ENCODE measurements at places on chromosomes 1 and 21.

DNA sequence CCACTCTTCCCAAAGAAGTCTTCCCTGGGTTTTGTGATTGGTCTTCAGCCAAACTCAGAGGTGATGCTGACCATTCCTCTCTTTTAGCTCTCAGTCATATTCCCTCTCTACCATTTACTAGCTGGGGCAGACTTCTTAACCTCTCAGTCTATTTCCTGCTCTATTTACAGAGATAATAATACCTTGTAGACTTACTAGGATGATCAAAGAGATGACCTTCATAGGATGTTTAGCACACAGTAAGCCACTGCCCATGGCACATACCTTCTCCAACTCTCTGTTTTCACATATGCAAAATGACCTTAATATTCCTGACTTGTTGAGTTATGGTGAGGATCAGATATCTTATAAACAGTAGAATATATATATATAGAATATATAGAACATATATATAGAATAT lies 106.2 kb upstream of the L1TD1 start:
- DNase-seq: no peak

DNA sequence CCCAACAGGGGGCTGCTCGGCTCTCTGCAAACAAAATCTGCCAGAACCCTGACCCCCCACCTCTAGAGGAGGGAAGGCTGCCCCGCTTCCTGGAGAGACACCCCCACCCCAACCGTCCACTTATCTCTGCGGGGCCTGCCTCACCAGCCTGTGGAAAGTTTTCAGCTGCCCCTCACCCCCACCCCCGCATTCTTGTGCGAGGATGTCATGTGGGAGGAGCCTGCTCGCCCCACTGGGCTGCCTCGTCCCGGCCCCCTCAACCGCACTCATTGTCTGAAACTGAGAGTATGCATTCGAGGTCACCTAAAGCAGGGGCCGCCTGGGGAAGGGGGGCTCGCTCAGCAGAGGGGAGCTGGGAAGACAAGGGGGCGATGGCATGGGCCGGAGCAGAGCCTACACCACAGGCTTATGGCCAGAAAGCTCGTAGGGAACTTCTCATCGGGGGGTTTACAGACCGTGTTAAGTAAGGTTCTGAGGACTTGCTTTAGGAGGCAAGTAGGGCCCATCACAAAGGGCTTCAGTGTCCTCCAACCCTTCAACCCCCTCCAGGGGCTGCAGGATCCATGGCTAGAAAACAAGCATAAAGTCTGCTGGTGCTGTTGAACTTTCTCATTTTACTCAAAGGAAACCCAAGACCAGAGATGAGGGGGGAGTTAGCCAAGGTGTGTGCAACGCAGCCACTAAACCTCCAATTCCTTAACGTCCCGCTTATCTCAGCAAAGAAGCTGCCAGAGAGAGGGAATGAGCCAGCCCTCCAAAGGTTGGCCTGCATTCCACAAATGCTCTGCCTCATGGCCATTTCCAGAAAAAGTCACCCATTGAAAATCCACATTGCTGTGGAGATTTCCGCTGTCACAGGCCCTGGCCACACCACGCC lies 9.4 kb downstream of the EPHA2 start:
- no peak for DNase-seq

DNA sequence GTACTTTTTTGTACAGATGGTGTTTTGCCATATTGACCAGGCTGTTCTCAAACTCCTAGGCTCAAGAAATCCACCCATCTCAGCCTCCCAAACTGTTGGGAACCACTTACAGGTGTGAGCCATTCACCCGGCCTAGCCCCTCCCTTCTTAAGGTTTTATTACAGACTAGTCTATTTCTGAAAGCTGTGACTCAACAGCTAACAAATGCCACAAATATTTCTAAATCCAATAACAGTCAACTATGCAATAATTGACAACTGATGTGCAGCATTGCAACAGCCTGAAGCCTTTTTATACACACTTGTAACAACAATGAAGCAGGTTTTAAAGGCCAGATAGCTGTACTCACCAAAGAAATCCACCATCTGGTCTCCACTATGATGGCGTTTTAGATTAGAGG lies 51.4 kb downstream of the GRIK1 start:
- DNase-seq: no peak

DNA sequence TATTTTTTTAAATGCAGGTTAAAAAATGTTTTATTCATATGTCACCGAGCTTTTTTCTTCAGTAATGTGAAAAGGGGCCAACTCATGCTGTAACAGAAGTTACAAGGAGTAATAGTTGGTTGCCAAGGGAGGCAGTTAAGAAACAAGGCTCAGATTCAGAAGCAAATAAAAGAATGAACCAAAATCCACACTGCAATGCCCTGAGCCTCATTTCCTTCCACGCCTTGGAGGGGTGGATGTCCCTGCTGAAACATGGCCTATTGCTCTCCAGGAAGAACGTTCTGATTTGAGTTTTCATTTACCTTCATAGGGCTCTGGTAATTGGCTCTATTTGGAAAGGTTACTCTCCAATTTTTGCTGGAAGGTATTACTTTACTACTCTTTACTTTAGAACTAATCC lies 24.4 kb downstream of the ALG14 start:
- no peak for DNase-seq

GRCh38 chr1:65505547-65506300 lies 85.3 kb downstream of the LEPR start:
- DNase-seq: no peak

- DNase-seq: no peak
These were observed 92.9 kb upstream of the PPM1J start for GRCh38 chr1:112807999-112808398.

DNA sequence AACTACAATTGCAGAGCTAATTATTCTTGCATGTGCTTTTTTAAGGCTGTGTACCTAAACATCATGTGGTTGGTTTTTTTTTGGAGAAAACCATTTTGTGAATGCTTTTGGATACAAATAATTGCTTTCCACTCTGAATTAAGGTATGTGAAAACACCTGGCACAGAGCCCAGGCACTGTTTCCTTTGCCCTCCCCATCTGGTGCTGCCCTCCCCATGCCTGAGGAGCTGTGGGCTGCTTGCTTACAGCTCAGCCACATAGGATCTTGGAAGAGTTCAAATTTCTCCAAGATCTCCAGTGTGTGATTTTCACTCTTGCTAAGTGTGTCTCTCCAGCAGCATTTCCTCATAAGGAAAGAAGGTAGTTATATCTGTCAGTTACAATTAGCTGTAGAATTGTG lies 27.8 kb downstream of the DNM3 start:
- DNase-seq: no peak

- DNase-seq: no peak
These were observed 25.7 kb upstream of the ABCG1 start for GRCh38 chr21:42193131-42193671.

DNA sequence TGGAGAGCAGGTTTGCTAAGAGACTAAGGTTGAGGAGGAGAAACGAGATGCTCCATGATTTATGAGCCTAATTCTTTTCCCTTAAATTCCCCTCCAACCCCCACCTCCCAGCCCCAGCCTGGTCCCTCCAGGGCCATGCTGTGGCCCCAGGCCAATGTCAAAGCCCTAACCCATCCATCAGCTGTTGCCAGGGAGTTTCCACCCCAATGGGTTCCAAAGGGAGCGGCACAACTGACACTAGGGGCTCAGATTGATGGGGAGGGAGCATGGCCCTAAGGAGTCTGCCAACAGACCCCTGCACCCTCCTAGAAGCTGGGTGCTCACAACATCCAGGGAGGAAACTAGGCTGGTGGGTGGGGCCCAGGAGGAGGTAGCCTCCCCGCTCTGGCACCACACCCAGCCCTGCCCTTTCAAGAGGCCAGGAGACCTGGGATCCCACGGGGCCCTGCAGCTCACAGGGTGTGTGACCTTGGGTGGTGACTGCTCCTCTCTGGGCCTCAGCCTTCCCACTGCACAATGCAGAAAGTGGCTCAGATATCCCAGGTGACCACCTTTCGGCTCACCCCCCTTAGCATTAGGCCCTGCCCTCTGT lies 12.9 kb downstream of the AHDC1 start:
- DNase-seq: no peak

- DNase-seq: no peak
These were observed 56.6 kb downstream of the RYR2 start for GRCh38 chr1:237098541-237098940.

GRCh38 chr1:234212764-234213657 lies 160.2 kb upstream of the COA6 start:
- no peak for DNase-seq

- no peak for DNase-seq
These were observed 57.9 kb downstream of the CENPF start for GRCh38 chr1:214660900-214661299.

DNA sequence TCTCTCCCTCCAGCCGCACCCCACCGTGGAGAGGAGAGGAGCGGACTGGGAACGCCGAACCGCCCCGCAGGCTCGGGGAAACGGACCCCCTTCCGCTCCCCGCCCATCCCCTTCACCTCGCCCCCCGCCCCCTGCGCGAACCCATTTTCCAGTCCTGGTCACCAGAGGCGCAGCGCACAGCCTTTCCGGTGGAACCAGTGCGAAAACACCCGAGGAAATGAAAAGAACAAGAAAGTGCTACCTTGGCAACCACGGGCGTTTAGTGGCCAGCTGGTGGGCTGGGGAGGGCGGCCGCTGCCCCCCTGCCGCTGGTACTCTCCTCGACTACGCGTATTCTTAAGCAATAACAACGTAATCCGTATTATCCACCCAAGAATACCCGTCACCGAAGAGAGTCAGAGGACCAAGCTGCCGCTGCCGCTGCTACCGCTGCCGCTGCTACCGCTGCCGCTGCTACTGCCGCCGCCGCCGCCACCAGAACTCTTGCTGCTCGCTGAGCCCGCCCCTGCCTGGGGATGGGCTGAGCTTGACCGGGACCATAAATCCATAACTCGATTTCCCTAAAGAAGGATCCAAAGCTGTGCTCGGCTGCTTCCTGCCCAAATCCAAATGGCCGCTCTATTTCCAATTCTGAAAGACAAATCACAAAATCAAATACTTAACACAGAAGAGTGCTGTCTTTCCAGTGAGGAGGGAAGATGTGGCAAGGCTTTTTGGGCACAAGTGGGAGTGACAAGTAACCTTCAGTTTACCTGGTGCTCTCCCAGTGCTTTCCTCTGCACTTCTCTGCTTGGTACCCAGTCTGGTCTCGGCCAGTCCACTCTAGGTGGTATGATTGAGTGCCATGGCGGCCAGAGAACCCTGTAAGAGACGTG lies 125.2 kb upstream of the DPYD start:
- no peak for DNase-seq

GRCh38 chr1:35559317-35559944 lies 1.8 kb downstream of the NCDN start:
- no peak for DNase-seq

- no peak for DNase-seq
These were observed 34.8 kb upstream of the EPS15 start for GRCh38 chr1:51553911-51554310.

DNA sequence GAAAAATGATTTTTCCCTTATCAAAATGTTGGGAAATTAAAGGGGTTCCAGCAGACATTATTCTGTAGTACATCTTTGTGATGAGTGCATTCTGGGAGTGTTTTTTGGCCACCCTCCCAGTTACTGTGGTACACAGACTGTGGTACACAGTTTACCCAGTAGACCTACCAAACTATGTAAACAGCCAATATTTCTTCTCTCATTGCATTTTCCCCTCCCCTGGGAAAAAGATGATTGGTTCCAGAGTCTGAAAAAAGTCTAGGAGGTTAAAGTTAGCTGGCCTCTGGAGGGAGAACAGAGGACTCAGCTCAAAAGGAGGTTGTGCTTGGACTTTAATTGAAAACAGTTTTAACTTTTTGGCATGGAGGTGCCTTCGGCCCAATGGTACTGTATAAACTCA lies 42.5 kb downstream of the PGM1 start:
- no peak for DNase-seq

DNA sequence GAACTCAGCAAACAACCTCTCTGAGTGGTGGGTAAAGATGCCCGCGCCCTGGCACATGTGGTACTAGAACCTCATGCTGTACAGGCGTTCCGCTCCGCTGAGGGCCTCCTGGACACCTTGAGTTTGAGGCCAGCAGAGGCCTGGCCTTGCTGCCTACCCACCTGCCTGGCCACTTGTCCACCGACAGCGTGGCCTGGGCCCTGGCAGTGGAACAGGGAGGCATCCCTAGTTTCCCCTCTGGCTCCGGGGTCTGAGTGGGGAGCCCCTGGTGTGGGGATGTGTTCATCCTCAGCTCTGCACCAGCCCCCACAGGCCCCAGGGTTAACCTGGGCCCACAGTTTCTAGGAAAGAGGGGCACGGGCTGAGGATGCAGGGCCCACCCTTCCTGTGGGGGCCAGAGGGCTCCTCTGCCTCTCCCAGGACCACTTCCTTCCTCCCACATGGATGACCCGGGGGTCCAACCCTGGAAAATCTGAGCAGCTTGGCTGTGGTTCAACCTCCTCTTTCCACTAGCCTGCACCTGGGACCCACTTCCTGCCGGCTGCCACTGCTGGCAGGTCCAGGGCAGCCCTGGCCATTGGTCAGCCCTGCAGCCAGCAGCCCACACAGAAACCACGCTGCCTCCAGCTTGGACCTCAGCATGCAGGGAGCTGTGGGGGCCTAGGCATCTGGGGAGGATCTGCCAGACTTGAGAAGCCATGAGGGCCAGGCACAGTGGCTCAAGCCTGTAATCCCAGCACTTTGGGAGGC lies 53.3 kb upstream of the COL18A1 start:
- no peak for DNase-seq

GRCh38 chr21:29196670-29197191 lies 66.3 kb downstream of the MAP3K7CL start:
- no peak for DNase-seq

DNA sequence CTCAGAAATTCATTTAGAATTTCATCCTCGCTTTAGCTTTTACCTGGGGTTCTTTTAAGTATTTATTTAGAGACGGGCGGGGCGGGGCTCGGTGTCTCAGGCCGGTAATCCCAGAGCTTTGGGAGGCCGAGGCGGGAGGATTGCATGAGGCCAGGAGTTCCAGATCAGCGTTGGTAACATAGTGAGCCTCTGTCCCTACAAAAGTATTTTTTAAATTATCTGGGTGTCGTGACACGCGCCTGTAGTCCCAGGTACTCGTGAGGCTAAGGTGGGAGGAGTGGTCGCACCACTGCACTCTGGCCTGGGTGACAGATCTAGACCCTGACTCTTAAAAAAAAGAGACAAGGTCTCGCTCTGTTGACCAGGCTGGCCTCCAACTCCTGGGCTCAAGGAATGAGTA lies 942 bp upstream of the RSBN1 start:
- no peak for DNase-seq

DNA sequence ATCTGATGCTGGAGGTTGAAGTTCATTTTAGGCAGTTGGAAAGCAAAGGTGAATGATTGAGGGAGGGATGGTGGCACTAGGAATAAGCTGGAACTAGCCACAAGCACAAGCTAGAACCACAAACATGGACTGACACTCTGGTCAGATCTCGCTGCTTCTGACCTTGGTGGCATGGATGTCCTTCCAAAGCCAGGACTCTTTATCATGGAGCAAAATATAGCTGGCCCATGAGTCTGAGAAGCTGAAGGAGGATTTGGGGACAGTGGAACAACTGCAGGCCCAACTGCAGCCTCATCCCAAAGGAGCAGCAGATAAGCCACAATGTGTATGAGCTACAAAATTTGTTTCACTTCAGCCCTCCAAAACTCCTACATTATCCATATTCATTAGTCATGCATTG lies 35.5 kb downstream of the SRSF11 start:
- DNase-seq: no peak

All from stimulated activated CD8-positive, alpha-beta memory T cell treated with anti-CD3 and anti-CD28 coated beads, Interleukin-15, amount 100 ng/mL, for 1 hour (primary cell).